Putamen (tissue), 1 donor: ENCODE measurements at places on chromosomes 6 and 20.

- DNase-seq = no peak
These were observed 83.8 kb downstream of the GJA10 start for GRCh38 chr6:89977808-89978748.

DNA sequence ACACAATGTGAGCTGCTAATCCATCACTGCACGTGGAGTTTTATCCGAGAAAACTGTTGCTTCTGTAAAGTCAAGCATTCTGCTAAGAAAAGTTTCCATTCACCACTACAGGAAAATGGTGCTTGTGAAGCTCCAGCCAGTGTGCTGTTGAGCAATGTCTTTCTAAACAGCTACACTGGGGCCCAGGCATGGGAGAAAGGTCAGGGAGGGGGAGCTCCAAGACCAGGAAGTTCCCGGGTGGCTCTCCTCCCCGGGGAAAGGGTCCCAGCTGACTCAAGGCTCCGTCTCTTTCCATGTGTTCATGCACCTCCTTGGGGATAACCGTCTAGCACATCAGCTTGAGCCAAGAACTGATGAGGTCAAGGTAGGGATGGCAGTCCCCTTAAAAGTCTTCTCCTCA, 20.5 kb downstream of the RPP40 start:
- DNase-seq = no peak

DNA sequence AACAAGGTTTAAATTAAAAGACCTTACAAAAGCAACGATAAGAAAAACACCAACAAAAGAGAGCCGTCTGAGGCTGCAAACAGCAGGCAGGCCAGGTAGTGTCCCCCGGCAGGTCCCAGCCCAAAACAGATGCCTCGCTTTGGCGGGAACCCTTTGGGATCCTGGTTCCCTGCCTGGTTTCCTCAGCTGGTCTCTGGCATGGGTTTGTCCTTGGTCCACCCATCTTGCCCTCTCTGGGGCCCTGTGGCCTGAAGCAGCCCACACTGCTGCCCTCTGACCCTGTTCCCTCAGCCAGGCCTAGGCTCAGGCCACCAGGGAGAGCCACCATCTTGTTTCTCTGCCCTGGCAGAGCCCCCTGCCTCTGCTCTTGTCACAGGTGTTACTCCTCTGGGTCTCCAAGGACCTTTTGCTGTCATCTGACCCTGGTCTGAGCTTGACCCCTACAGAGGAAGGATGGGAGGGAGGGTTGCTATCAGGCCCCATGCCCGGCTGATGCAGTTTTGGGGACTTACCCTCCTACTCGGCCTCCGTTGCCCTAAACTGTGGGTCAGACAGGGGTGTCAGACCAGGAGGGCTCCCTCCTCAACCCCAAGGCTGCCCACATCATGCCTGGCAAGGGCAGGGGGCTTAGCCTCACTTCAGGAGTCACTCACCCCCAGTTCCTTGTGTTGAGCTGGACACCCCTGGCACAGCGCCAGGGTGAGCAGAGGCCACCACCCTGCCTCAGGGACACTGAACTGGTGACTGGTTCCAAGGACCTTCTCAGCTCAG, 30.6 kb upstream of the GRM4 start:
- no peak for DNase-seq

GRCh38 chr6:27242589-27243265, 4.8 kb upstream of the PRSS16 start:
- DNase-seq = no peak

- DNase-seq = no peak
These were observed 398.7 kb upstream of the MARCKS start for GRCh38 chr6:113458368-113459010.

DNA sequence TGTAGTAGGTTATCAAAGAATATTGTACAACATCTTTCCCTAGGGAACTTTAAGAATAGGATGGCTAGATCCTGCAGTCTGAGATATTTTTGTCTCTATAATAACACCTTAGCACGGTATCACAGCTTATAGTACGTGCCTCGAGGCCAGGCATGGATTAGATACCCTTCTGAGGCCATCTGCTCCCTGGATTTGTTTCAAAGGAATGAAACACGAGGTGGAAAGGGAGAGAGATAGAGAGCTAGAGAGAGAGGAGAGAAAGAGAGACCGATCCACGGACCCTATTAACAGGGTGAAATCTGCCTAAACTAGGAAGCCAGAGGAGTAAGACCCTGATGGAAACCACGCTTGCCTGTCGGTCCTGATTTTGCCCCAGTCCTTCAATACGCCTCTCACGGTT, 92.5 kb downstream of the CD83 start:
- no peak for DNase-seq

DNA sequence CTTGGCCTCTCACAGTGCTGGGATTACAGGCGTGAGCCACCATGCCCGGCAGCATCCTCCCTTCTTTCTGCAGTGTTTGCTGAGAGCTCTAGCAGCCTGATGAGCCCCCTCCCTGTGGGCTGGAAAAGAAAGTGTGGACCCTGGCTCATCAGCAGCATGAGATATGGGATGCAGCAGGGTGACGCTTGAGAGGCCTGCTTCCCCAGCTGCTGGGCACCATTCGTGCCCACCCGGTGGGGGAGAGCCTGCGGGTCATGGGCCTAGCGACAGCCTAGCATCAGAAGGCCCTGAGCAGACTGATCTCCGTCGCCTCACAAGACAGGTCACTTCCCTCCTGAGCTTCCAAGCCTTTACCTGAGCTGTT, 16.0 kb upstream of the CCDC167 start:
- no peak for DNase-seq

- DNase-seq = peak; percentile 48
These were observed 24.3 kb upstream of the SCRT2 start for GRCh38 chr20:699811-700338.

GRCh38 chr6:15330174-15330944, 84.5 kb downstream of the JARID2 start:
- DNase-seq = no peak

DNA sequence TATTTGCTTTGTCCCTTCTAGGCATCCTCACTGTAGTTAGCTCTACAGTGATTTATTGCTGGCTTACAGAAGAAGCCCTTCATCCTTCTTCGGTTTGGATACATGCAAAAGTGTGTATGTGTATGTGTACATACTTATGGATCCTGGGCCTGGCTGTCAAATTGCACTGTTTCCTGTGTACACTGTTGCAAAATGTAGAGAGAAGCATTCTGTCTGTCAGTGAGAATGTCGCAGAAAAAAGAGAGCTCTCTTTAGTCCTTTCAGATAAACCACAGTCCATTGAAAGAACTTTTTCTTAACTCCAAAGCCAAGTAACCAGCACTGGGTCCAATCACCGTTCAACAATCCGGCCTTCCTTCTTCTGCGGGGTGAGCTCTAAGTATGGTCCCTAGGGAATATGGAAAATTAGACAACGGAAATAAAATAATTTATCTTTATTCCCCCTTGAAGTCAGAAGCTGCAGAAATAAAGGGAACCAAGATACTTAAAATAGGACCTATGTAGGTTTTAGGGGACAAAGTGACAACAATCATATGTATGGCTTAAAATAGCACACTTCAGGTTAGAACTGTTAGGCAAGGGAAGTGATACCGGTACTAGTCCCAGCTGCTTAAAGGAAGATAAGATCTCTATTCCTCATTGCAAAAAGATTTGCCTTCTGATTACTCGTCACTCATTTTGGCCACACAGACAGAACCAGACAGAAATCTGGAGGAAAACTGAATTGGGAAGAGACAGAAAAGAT, 107.0 kb downstream of the CD83 start:
- no peak for DNase-seq

DNA sequence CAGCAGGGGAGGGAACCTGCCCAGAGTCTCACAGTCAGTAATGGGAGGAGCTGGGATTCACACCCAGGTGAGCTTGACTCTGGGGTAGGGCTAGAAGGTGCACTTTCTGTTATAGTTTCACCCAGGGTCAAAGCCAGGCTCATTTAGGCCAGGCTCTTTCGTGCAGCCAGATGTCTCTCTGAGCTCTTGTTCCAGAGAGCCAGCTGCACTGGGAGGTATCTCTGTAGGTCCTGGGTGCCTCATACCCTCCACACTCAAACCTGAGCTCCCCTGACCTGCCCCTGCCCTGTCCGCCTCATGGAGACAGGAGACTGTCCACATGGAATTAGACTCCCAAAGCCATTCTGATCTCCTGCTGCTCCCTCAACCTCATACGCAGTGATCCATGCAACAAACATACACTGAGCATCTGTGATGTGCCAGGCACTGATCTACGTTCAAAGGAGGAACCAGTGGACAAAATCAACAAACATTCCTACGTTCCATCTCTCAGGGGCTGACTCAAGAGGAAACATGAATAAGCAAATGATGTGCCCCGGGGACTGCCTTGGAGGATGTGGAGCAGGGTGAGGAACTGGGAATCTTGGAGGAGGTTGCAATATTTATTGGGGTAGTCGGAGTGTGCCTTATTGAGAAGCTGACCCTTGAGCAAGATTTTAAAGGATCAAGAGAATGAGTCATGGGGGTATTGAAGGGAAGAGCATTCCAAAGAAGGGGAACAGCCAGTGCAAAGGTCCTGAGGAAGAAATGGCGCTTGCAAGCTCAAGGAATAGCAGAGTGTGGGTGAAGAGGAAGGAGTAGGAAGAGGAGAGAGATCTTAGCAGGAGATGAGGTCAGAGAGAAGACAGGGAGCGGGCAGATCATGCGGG, 71.3 kb upstream of the TOX2 start:
- no peak for DNase-seq

- peak; percentile 31 for DNase-seq
These were observed 6.0 kb downstream of the OPN5 start for GRCh38 chr6:47787620-47788497.

- peak; percentile 16 for DNase-seq
These were observed 32.9 kb upstream of the LGSN start for GRCh38 chr6:63352544-63353285.

GRCh38 chr6:34237722-34238584, 1.3 kb downstream of the HMGA1 start:
- no peak for DNase-seq

DNA sequence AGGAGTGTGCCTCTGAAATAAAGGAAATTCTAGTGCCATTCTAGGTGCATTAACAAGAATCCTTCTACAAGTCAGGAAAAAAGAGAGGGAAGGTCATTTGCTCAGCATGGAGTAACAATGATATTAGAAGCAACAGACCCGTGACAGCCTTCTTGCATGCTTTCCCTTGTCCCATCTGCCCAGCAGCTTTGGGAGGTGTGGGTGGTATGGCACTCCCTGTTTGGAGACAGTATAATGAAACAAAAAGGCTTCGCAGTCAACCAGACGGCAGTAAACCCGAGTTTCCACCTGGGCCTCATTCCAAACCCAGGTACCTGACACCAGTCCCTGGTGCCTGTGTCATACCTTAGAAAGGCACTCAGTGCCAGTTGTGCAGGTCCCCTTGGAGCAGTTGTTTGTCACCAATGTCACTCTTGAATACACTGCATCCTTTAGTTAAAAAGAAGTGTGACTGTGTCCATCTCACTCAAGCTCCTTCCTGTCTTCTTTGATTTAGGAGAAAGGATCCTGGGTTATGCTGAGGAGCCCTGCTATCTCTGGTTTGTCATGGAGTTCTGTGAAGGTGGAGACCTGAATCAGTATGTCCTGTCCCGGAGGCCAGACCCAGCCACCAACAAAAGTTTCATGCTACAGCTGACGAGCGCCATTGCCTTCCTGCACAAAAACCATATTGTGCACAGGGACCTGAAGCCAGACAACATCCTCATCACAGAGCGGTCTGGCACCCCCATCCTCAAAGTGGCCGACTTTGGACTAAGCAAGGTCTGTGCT, 14.7 kb downstream of the STK35 start:
- no peak for DNase-seq

GRCh38 chr6:168513766-168514165, 72.8 kb downstream of the SMOC2 start:
- no peak for DNase-seq

- DNase-seq = no peak
These were observed 9.7 kb downstream of the PTCHD4 start for GRCh38 chr6:48101290-48101689.

DNA sequence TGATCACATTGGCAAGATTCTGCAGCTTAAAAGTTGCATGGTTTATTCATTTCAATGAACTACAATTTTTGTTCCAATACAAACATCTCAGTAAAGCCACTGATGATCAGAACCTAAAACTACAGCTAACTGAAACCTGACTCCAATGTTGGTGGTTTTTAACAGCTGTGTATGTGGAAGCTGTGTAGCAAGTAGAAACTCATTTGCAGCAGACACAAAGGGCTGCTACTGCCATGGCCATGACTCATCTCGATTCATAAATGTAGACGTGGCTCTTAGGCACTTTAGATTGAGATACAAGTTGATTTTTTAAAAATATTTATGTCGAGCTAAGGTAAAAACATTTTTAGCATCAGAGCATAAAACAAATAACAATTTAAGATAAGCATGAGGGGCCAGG, 19.5 kb upstream of the MAP3K4 start:
- DNase-seq = no peak

GRCh38 chr6:26044140-26045064, 42.8 kb upstream of the HFE start:
- no peak for DNase-seq

- DNase-seq = no peak
These were observed 17.8 kb upstream of the AAR2 start for GRCh38 chr20:36218380-36219064.

DNA sequence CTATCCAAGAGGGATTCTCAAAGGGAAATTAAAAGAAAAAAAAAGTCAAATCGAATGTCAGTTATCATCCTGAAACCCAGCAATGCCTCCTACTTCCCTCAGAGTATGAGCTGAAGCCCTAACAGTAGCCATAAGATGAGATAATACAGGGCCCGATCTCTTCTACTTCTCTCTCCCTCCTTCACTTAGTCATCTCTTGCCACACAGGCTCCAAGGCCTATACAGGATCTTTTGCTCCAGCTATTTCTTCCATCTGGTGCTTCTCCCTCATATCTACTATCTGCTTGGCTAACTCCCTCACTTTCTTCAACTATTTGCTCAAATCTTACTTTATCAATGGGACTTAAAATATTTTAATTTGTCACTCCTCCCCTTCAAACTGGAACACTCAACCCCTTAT, 215.3 kb downstream of the RNGTT start:
- DNase-seq = no peak

DNA sequence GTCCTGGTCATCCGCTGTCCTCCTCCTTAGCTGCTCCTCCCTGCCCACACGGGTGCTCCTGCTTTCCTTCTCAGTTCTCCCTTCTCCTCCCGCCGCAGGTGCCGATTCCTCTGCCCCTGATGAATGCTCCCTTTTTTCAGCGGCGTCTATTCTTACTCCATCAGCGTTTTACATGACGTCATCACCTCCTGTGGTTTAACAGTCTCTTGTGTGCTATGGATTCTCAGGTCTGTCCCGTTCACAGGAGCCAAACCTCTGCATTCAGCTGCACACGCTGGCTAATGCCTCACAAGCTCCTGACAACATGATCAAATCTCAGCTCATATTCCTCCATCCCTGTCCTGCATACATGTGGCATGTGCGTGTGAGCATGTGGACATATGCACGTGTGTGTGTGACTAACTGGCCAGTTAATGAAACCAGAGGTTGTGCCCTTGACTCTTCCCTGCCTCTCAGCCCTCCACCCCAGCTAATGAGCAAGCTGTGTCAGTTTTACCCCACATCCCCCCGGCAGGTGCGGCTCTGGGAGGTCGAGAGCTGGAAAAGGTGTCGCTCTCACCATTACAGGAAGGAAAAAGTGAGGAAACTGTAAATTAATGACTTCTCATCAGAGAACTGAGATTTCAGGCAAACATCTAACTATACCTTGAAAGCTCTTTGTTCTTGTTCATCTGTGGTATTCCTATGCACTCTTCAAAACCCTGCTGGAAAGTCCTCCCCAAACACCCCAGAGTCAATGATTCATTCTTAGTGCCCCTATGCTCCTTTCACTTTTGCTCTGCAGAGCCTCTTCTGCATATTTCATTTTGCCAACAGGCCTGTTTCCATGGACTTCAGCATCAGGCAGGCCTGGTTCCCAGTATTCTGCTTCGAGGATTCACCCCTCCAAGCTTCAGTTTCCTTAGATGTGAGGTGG, 163.1 kb downstream of the TTLL2 start:
- DNase-seq = no peak

- no peak for DNase-seq
These were observed 340 bp upstream of the VARS2 start for GRCh38 chr6:30913721-30914075.
